ENCODE measurements at places on chromosomes 4 and X.
A peak's percentile ranks its signal among the peaks of the same experiment; 100 is the strongest.

DNA sequence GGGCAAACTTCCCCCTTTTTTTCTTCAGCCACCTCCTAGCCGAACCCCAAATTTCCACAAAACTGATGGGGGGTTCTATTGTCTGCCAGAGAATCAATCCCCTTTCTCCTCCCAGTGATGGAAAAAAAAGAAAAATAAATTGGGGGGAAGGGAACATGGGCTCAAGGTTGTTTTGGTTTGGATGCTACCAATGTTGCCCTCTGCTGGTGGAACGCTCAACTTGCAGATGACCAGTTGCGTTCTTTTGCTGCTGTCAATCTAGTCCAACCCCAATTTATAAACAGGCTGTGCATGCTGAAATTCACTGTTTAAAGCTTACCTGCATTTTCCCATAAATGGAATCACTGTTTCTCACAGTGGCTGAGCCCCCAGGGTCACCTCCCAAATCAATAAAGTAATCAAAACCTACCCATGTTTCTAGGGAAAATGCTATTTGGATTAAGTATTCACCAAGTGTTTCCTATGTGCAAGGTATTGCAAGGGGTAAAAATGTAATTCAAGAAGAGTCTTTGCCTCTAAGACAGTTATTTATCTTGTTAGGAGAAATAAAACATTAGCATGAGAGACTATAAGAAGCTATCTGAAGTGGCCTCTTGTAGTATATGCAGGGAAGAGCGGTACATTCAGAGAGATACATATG lies 116.7 kb upstream of the TMEM164 start:
- DNase-seq = peak; percentile 53

GRCh38 chrX:6777238-6778002 lies 242.5 kb upstream of the VCX3A start:
- DNase-seq = no peak

DNA sequence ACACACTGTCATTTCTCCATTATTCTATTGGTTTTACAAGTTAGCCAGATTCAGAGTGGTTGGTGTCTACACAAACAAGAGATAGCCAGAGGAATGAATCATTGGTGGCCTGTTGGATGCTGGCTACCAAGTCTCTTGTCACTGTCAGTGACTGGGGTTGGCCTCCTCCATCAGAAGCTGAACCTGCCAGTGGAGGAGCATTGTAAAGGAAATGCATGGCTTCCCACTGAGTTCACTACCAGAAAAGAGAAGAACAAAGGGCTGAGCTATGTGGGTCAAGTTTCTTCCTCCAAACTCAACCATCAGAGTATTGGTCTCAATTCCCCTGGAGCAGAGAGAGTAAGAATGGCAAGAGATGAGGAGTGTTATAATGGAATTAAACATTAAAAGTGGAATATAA lies 26.5 kb upstream of the ANKRD50 start:
- no peak for DNase-seq

DNA sequence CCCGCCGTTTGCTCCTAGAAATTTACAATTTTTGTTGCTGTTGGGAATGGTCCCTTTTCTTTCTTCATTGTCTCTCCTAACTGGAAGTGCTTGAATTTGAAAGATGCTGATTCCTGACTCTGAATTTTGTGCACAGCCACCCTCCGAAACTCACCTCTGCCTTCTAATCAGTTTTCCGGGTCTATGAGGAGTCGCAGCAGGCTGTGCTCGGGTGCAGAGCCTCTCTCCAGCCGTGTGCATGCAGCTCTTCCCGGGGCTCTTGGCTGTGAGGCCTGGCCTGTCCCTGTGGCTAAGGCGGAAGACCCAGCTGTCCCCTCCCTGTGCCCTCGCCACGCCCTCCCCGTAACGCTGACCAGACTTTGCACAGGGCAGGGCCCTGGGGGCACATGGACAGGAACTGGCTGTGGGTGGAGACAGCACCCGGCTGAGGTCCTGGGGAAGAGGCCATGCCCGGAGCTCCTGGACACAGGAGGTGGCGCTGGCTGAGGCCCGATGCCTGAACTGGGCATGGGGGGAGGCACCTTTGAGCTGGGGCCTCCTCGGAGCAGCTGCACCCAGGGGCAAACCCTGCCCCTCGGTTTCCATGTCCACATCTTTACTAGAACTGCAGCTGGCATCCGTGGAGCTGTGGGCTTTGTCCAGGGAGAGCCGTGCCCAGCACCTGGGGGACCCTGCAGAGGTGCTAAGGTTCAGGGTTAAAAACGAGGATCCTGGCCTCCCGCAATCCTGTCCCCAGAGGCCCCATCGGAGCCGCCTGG lies 32.6 kb upstream of the SPON2 start:
- no peak for DNase-seq

GRCh38 chrX:20382518-20383297 lies 116.0 kb upstream of the RPS6KA3 start:
- DNase-seq = no peak

- DNase-seq = no peak
Measured at GRCh38 chr4:106312377-106312776, 3.6 kb downstream of the TBCK start.

- peak; percentile 8 for DNase-seq
Measured at GRCh38 chrX:148412006-148412405, 88.4 kb upstream of the AFF2 start.

- peak; percentile 16 for DNase-seq
Measured at GRCh38 chr4:46270986-46271596, 118.8 kb downstream of the GABRA2 start.

GRCh38 chrX:52415304-52415703 lies 46.5 kb downstream of the XAGE2 start:
- no peak for DNase-seq

DNA sequence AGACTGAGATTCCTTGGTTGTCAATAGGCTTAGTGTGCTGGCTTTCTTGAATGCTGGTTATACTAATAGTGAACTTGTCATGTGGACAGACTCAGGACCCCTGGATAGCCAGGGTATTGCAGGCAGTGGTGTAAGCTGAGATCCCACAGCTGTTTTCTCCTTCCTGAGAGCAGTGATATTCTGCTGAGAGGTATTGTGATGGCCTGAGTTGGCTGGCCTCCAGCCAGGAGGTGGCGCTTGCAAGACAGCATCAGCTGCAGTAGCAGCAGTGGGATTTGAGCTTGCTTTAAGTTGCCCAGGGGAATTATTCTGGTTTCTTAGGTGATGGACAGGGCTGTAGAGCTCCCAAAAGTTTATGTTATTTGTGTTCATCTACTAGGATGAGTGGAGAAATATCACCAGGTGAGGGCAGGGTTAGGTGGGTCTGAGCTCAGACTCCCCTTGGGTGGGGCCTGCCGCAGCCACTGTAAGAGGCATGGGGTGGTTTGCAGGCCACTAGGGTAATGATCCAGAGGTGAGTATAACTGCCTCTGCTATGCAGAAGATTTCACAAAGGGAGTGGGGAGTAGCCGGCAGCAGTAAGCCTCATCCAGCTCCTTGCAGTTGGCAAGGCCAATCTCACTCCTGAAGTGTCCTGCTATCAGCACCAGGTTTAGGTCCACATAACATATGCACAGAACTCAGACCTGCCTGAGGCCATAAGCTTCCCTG lies 66.2 kb downstream of the IL15 start:
- DNase-seq = no peak

GRCh38 chr4:145299380-145300076 lies 119.1 kb upstream of the OTUD4 start:
- DNase-seq = peak; percentile 40

DNA sequence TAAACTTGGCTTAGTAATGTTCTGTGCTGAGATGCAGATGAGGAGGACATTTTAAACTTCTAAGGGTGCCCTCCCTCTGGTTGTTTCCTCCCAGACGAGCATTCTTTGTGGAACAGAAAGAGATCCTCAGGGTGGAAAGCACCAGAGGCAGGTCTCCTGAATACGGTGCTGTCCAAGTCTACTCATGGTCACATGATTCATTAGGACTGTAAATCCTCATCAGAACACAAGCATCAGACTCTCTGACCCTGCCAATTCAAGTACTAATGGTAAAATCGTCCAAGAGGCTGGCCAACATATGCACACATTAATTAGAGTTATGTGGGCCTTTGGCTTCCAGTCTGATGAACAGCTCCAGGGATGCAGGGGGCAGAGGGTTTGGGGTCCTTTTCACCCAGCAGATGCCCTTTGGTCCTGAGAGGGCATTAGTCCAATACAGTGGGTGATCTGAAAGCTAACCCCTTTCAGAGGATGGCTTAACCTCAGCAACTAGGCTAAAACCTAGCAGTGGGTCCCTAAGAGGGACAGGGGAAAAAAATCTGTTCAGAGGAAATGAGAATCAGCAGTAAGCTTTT lies 18.2 kb downstream of the HAND2 start:
- DNase-seq = no peak

DNA sequence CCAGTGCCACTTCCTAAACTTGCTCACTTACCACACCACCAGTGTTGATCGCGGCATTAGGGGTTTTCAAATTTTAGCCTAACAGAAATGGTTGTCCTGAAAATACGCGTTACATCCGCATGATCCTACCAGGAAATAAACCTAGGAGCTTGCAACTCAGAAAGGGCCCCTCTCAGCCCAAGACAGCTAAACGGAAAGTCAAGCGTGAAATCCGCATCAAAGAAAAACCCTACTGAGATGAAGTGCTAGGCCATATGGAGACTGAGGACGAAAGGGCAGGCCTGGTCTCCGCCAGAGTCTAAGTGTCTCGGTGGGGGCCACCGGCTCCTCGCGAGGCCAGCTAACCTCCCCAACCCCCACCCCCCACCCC lies 626 bp downstream of the YTHDC1 start:
- peak; percentile 65 for DNase-seq

GRCh38 chr4:78355306-78355705 lies 196.3 kb upstream of the ANXA3 start:
- no peak for DNase-seq

DNA sequence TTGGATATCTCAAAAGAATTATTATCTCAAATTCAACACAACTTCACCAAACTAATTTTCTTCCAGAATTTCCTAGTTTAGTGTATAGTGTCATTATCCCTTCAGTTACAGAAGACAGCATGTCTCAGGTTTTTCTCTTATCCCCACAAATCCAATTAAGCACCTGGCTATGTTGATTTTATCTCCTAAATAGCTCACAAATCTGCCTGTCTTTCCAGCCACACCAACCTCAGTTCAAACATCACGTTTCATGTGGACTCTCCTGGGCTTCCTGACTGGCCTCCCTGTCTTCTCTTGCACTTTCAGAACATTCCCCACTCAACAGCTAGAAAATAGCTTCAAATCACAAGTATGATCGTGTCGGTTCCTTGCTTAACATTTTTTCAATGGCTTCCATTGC lies 14.8 kb downstream of the STK32B start:
- no peak for DNase-seq

All from inflammatory macrophage treated with lipopolysaccharide for 4 hours (primary cell).